ENCODE measurements at places on chromosomes 3 and 15. TPM values are rescaled to one million over a fixed set of nuclear protein-coding genes. Genes with fewer than 3 reads are reported as not detected.

Gene ILDR1
- not detected for total RNA-seq

Gene MST1R
- total RNA-seq: 0.31 TPM

Gene CTXN2
- total RNA-seq: 0.16 TPM

Gene ANKDD1A
- 15.6 TPM for total RNA-seq

Gene FBXO22
- 23.2 TPM for total RNA-seq
